ENCODE measurements at places on chromosomes 1 and 21. TPM values are rescaled to one million over a fixed set of nuclear protein-coding genes. Genes with fewer than 3 reads are reported as not detected.

The AKR7A3 gene
- 1.4 TPM for total RNA-seq

The ETV3L gene
- total RNA-seq, result not detected

The REN gene
- total RNA-seq, result not detected

The PAQR6 gene
- total RNA-seq, result 3.6 TPM

The CAMK2N1 gene
- total RNA-seq, result 2.3 TPM

The IL10 gene
- 0.87 TPM for total RNA-seq

The LIN28A gene
- not detected for total RNA-seq

The GLMP gene
- total RNA-seq, result 12.3 TPM

The CRYAA gene
- total RNA-seq, result not detected

The TMEM200B gene
- not detected for total RNA-seq

The RUNX3 gene
- total RNA-seq, result 209 TPM

The ARTN gene
- total RNA-seq, result 0.55 TPM
